Large intestine (tissue), 12 donors: ENCODE measurements at places on chromosomes 7 and 10. TPM values are rescaled to one million over a fixed set of nuclear protein-coding genes. Genes with fewer than 3 reads are reported as not detected.

DNA sequence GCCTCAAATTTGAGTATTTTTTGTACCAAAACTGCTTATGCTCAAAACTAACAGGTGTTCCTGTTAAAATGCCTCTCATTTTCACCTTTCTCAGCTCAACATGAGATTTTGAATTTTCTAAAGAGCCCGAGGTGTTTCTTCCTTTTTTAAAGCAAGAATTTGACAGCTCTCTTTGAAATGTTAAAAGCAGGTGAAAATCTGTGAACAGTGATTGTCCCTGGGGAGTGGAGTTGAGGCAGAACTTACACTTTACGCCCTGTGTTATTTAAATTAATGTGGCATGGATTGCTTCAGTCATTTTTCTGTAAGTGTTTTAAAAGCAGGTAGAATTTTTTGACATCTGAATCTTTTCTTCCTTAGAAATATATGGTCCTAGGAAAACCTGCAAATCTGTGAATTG is 9.2 kb upstream of the GPR15LG start:
- no peaks in the 10 kb centered on the region for H3K27me3 ChIP-seq
- H3K36me3 ChIP-seq = no peaks in the 10 kb centered on the region
- H3K27ac ChIP-seq = no peak overlapping the region
- H3K4me1 ChIP-seq = peaks cover under 1% of the 10 kb centered on the region

DNA sequence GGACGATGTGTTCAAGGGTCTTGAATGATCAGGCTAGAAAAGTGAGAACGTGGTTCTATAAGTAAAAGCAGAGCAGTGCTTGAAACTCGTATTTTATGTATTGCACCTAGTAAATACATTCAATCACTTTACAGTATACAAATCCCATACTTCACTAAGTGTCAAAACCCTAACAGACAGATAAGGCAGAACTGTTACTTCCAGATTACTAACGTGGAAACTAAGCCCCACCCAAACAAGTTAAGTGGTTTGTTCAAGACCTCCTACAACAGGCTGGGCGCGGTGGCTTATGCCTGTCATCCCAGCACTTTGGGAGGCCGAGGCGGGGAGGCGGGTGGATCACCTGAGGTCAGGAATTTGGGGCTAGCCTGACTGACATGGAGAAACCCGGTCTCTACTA is 9.2 kb upstream of the MYO1G start:
- peaks cover 4% of the 10 kb centered on the region for H3K4me1 ChIP-seq
- peak overlapping the region; percentile 99 for H3K27ac ChIP-seq
- no peaks in the 10 kb centered on the region for H3K27me3 ChIP-seq
- H3K36me3 ChIP-seq = peaks cover 25% of the 10 kb centered on the region
- no peak overlapping the region for H3K4me3 ChIP-seq

DNA sequence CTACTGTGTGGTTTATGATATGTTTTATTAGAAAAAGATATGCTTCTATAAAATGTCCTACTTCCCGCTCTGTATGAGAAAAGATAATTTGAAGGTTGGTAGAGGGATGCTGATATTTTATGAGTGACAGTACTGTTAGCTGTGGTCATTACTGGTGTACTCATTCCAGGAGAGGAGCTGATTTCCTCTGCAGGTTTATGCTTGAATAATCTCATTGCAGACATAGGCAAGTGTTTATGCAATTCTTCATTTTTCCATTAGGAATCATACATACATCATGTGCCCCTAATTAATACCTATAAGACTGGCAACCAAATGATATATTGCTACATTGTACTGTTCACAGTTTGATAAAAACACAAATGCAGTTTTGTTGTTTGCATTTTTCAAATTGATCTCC is 269.4 kb downstream of the MALRD1 start:
- H3K36me3 ChIP-seq = peaks cover 2% of the 10 kb centered on the region
- H3K27me3 ChIP-seq = no peaks in the 10 kb centered on the region
- no peaks in the 10 kb centered on the region for H3K4me1 ChIP-seq
- DNase-seq = no peak

DNA sequence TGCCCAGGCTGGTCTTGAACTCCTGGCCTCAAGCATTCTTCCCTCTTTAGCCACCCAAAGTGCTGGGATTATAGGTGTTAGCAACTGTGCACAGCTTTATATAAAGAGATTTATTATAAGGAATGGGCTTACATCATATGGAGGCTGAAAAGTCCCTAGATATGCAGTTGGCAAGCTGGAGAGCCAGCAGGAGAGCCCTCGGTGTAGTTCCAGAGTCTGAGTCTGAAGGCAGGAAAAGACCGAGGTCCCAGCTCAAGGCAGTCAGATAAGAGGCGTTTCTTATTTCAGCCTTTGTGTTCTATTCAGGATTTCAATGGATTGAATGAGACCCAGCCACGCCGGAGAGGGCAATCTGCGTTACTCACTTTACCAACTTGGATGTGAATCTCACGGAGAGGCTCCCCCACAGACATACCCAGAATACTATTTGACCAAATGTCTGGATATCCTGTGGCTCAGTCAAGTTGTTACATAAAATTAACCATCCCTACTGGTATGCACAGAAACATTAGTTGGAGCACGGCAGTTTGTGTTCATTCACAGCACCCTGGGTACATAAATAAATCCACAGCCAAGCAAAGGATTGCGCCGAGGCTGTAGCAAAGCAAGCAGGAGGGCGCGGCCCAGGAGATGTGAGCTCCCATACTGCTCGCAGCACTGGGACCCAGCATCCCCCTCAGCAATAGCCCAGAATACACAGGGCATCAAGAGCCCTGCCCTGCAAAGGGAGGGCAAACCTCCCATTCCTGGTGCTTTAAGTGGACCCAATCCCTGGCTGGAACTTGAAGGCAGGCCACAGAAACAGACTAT is 158.4 kb upstream of the ZNF32 start:
- H3K4me1 ChIP-seq = no peaks in the 10 kb centered on the region
- H3K27ac ChIP-seq = no peak overlapping the region
- no peak overlapping the region for H3K4me3 ChIP-seq
- H3K36me3 ChIP-seq = no peaks in the 10 kb centered on the region
- no peak for DNase-seq

The CHCHD3 gene
- polyA plus RNA-seq = 56.8 TPM

The OR2A5 gene
- under 0.01 TPM for polyA plus RNA-seq

DNA sequence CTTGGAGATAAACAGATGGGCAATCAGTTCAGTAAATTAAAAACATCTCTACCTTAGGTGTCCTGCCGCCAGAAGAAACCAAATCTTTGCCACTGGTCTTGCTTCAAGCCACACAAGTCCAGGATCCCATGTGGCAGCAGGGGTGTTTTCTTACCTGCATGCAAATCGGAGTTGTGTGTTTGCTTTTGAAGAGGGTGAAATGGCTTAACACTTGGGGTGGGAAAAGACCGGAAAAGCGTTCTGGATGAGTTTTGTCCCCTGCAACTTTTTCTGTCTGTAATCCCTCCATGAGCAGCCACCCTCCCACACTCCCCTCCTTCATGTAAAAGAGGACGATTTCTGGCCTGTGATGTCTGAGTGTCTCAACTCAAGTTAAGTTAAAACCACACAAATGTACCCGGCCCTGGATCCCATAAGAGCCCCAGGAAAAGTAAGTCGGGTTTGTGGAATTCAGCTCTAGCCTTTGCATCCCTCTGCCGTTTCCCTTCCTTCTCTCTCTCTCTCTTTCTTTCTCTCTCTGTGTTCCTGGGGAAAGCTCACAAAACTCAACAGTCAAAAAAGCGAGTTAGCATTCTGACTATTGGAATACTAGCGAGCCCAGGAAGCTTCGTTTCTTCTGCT is 178.5 kb downstream of the TCF7L2 start:
- no peaks in the 10 kb centered on the region for H3K36me3 ChIP-seq
- no peak for DNase-seq
- H3K4me3 ChIP-seq = no peak overlapping the region
- H3K27ac ChIP-seq = no peak overlapping the region

DNA sequence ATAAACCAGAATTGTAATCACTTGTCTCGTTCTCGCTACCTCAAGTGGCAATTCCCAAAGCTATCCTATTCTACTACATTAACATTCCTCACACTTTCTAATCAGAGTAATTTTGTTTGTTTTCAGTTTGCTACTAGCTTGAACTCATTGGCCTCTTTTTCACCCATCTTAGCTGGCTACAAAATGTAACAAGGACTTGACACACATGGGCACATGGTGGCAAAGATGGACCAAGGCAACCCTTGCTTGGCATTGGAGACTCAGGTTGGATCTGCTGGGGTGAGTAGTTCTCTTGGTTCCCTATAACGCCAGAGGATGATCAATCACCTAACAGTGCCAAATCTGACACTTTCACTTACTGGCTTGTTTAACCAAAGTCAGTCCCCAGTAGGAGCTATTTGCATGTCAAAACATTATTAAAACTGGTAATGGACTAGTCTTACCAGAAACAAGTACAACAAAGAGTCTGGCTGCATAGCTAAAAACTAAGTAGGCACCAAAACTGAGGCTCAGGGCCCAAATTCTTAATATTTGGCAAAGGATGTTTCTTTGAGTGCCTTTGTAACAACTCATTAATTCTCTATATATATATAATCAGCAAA is 1.9 kb downstream of the USP6NL start:
- DNase-seq = no peak
- H3K4me3 ChIP-seq = no peak overlapping the region
- H3K27me3 ChIP-seq = no peaks in the 10 kb centered on the region
- no peak overlapping the region for H3K27ac ChIP-seq

DNA sequence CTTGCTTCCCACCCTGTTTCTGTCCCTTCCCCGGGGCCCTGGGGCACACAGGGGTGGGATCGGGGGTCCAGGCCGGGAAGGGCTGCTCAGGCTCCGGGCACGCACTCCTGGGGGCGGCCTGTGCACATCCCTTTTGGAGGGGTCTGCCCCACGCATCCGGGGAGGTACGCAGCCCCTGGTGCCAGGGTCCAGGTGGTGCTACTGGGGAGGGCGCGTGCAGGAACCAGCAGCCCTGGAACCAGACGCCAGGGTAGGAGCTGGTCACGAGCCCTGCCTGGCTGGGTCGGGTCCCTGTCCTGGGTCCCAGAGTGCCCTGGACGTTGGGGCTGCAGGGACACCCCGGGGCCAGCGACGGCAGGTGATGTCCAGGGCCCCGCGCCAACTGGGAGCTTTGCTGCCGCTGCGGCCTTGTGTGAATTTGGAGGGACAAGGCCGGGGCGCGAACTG is 53.4 kb downstream of the GLRX3 start:
- H3K27me3 ChIP-seq = peaks cover 5% of the 10 kb centered on the region
- H3K36me3 ChIP-seq = peaks cover 21% of the 10 kb centered on the region
- no peaks in the 10 kb centered on the region for H3K4me1 ChIP-seq
- H3K4me3 ChIP-seq = no peak overlapping the region

The HMX3 gene
- polyA plus RNA-seq = 1.5 TPM

The SPDYE3 gene
- polyA plus RNA-seq = 3.5 TPM

DNA sequence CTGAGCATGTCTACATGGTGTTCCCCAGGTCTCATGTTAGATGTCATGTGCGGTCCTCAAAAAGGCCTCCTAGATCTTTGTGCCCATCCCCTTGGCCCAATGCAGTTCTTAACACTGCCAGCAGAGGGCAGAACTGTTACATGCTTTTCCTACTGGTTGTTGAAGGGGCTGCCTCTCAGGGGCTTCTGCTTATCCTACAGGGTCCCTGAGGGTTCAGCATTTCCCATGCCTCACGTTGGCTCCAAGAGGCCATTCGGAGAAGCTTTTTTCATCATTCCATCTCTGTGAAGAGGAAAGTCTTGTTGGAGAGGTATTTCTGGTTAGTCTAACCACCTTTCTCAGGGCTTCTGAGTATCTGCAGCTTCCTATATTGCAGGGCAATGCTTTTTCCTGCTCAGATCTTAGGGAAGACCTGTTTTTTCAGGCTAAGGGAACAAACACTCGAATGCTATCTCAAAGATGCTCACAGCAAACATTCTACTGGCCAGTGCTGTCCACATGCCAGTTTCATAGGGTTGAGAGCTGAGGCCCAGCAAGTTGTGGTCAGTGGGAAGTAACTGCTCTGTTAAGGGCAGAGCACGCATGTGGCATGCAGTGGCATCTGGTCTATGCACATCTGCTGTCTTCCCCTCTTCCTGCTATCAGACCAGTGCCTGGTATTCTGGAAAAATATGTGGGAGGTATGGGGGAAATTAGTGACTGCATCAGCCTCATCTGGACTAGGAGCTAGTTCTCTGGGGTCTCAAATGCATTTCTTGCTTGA is 31.5 kb downstream of the MBL2 start:
- no peak overlapping the region for H3K27ac ChIP-seq
- H3K27me3 ChIP-seq = no peaks in the 10 kb centered on the region
- no peaks in the 10 kb centered on the region for H3K36me3 ChIP-seq
- DNase-seq = peak; percentile 14

The DMTF1 gene
- polyA plus RNA-seq = 151 TPM

DNA sequence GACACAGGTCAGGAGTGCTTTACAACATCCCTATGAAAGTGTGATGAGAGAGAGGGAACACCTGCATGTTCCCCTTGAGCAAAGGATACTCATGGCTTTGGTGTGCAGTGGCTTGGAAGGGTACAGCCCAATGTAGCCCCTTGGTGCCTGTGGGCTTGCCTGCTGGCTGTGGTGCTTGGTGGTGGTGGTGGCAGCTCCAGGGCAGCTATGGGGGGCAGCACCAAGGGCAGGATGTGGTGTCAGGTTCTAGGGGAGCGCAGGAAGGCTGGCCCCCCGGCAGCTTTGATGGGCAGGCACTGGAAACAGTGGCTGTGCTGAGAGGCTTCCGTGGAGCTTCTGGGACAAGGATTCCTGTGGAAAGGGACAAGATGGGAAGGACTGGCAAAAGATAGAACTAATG is 464.0 kb upstream of the ZMIZ1 start:
- H3K4me3 ChIP-seq = no peak overlapping the region
- no peak for DNase-seq
- peaks cover 10% of the 10 kb centered on the region for H3K4me1 ChIP-seq

GRCh38 chr7:123190109-123190831 is 9.5 kb downstream of the SLC13A1 start:
- no peak for DNase-seq
- H3K4me1 ChIP-seq = no peaks in the 10 kb centered on the region
- H3K36me3 ChIP-seq = no peaks in the 10 kb centered on the region
- H3K27ac ChIP-seq = no peak overlapping the region
